ENCODE measurements at places on chromosomes 12 and 14.

GRCh38 chr12:90292183-90292582 is 583.5 kb upstream of the ATP2B1 start:
- DNase-seq = no peak

- DNase-seq = no peak
Measured at GRCh38 chr12:56677680-56678079, 10.4 kb downstream of the PTGES3 start.

- no peak for DNase-seq
Measured at GRCh38 chr14:44771496-44771895, 190.3 kb downstream of the KLHL28 start.

DNA sequence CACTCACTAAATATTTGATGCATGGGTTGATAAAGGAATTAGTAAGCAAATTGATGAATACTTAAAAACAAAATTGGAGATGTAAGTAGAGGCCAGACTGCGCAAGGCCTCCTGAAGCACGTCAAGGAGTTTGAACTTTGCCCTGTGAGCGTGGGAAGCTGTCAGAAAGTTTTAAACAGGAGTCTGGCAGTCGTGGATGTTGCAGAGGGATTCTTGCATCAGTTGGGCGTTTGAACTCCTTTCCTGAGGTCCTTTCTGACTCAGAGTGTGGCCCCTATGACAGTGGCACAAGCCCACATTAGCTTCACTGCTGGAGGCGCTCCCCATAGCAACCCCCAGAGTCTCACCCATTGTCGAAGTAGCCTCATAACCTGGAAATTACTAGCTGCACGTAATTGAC is 17.9 kb upstream of the IL22 start:
- peak; percentile 82 for DNase-seq

GRCh38 chr14:69318241-69318640 is 58.3 kb downstream of the GALNT16 start:
- no peak for DNase-seq

DNA sequence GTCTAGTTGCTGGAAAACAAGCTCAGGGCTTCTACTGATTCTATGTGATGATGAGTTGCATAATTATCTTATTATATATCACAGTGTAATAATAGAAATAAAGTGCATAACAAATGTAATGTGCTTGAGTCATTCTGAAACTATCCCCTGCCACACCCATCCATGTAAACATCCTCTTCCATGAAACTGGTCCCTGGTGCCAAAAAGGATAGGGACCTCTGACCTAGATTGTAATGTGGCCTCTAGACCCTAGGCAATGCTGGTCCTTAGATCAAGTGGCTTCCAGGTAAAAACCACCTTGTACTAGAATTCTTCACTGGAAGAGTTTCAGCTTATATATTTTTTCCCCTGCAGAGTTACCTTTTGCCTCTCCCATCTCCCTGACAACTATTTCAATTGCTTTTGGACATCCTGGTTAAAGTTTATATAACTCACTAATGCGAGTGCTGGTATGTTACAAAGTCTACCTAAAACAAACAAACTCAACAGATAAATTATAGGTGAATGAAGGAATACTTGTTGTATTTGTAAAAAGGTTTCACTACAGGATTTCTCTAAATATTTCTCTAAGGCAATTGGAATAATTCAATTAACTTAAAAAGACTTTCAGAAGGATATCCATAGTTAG is 462.5 kb downstream of the NAV3 start:
- DNase-seq = peak; percentile 79

DNA sequence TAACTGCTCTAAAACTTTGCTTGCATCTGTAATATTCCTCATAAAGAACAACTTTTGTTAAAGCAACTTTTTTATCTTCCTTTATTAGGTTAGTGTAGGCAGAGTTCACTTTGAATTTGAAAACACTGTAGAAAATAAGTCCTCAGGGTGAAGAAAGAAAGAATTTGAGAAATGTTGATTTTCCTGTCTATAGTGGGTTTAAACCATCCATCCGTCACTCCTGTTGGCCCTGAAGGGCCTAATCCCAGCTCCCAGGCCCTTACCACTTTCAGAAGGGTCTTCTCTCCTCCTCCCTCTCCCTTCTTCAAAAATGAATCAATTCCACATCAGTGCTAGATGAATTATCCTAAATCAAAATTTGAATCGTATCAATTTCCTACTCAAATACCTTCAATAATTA is 4.9 kb upstream of the SLC2A3 start:
- DNase-seq = no peak

GRCh38 chr14:60116181-60116580 is 24.5 kb downstream of the PCNX4 start:
- DNase-seq = no peak

- no peak for DNase-seq
Measured at GRCh38 chr12:67988601-67989021, 636 bp upstream of the IFNG-AS1 start.

DNA sequence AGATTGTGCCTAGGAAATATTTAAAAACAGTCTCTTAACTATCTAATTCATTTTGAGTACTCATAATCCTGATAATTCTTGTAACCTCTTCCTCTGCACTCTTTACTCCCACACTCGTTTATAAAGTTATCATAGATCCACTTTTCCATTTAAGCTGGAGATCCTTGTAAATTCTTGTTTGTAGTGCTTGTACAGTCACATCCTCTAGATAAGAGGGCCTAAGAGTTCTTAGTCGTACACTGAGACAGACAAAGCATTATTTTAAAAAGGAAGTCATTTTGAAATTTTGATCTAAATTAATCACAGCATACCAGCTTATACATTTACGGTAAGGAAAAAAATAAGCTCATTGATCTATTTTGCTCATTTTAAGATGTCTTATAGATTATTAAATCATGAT is 42.5 kb downstream of the LMO3 start:
- DNase-seq = no peak

DNA sequence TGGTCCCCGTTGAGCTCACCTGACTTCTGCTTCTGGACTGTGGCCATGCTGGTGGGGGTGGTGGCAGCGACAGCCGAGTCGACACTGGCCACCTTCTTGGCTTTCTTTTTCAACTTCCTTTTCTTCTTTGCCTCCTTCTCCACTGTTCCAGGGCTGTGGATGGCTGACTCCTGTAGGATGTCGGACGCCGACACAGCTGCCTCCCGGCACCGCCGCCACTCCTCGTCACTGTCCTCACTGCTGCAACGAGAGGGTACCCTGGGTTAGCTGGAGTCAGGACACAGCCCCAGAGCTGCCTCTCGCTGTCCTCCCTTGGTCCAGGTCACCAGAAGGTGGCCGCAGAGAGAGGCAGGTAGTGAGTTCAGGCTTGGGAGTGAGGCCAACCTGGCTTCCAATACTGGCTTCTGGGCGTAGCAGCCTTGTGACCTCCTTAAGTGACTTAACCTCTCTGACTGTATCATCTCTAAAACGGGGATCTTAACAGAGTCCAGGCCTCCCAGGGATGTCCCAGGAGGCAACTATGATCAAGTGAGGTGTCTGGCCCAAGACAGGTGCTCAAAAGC is 12.0 kb downstream of the C12orf43 start:
- DNase-seq = no peak

GRCh38 chr12:132651444-132652100 is 33.0 kb downstream of the P2RX2 start:
- no peak for DNase-seq

DNA sequence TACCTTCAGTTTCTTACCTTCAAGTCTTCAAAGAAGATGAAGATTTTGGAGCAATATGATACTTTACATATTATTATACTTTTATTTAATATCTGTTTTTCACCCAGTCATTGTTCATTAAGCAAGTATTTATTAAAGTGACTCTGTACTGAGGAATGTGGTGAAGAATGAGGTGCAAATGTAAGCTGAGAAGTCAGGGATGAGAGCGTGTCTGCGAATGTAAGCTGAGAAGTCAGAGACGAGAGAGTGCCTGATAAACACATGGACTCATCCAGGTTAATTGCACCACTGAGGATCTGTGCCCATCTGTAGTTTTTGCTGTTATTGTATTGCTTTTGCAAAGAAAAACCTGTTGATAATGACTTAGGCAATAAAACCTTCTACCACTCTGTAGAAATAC is 211.9 kb upstream of the FAR2 start:
- DNase-seq = peak; percentile 26

- peak; percentile 18 for DNase-seq
Measured at GRCh38 chr12:18849761-18850160, 111.8 kb downstream of the CAPZA3 start.

DNA sequence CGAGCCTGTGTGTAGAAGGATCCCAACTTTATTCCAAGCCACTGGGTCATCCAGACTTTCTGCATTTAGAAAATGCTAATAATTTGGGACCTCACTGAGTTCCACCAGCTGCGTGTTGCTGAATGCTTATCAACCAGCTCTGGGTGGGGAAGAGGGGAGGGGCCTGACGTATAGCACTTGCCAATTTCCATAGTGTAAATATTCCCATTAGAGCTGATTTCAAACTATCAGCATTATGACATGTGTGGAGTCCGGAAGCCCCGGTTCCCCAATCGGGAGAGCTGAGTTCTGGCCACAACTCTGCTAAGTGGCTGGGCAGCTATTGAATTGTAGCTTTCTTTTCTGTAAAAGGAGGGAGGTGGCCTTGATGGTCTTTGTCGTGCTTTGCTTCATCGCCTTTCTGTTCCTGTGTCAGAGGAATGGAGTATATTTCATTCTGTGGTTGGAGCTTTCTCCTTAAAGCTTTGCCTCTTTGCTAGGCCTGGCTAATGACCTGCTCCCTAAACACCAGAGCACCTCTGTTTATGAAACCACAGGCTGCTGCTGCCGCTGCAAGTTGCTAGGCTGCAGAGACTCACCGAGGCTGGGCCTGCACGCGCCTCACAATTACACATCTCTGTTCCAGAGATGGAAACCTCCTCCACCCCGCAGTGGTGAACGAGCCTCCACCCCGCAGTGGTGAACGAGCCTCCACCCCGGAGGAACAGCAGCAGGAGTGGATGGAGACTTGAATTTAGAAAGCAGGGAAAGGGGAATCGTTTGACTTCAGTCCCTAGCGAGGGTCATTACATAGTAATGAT is 7.7 kb upstream of the BCL7A start:
- no peak for DNase-seq

DNA sequence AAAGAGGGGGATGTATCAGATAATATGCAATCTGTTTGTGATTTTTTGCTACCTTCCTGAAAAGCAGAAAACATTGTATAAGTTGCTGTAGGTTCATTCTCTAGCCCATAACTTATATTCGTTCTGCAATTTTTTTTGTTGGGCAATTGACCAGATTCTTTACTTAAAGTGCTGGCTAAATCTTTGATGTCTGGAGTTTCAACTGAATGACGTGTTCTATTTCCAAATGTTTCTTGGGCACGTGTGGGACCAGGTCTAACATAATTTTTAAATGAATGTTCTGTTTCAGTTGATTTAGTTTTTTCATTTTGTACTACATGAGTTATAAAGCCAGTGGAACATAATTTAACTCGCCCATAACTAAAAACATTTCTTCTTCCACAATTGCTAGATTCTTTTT is 3.8 kb downstream of the MLH3 start:
- peak; percentile 53 for DNase-seq

DNA sequence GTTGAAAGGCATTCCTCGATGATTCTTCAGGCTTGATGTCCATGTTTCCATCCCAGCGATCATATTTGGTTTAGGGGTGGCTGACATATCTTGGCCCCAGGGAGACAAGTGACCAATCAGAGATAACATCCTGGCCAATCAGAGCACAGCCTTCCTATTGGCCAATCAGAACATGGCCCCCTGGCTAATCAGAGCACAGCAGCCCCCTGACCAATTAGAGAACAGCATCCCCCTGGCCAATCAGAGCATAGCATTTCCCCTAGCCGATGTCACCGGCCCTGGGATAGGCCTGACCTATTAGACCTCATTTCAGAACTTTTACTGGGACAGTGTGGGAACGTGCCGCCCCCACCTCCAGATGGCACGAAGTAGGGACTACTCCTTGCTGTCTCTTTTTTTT is 182.2 kb downstream of the AACS start:
- DNase-seq = no peak

- DNase-seq = no peak
Measured at GRCh38 chr14:44712024-44712815, 205.1 kb upstream of the FSCB start.

DNA sequence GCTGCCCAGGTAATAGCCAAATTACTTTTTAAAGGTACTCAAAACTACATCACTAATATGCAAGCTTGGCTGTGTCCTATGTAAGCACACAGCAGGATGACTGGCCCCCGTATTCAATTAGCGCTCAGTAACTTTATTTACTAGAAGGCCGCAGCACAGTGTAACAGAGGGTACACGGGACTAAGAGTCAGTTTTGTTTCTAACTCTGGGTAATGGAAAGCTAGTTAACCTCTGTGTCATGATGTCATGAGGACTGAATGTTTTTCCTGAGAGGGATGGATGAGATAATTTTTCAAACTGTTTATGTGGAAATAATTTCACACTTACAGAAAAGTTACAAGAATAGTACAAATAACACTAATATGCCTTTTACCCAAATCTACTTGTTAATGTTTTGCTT is 27.1 kb downstream of the GALNT4 start:
- peak; percentile 40 for DNase-seq

DNA sequence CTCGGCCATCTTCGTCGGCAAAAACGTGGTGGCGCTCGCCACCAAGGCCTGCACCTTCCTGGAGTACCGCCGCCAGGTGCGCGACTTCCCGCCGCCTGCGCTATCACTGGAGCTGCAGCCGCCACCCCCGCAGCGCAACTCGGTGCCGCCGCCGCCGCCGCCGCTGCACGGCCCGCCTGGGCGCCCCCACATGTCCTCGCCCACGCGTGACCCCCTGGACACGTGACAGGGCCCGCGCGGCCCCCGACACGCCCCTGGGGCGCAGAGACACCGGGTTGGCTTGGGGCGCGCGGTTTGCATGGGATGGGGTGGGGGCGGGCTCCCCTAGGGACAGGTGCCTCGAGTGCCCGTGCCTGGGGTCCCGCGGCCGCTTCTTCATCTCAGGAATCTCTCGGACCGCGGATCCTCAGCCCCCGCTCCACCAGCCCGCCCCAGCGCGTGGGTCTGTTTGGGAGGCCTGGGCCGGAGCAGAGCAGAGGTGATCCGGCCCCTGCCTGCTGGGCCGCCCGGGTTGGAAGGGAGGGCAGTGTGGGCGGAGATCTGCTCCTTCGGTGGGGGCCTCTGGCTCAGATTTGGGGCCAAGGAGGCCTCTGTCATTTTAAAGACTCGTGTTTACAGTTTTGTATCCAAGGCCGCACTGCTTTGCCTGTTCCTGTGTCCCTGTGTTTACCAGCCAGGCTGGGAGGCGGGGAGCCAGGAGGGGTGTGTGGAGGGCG is 3.3 kb downstream of the TMEM121 start:
- DNase-seq = no peak

- no peak for DNase-seq
Measured at GRCh38 chr12:47139000-47139681, 59.4 kb upstream of the AMIGO2 start.

Measured in fibroblast of mammary gland (primary cell).